ENCODE measurements at places on chromosomes 5 and 9. TPM values are rescaled to one million over a fixed set of nuclear protein-coding genes. Genes with fewer than 3 reads are reported as not detected.

DNA sequence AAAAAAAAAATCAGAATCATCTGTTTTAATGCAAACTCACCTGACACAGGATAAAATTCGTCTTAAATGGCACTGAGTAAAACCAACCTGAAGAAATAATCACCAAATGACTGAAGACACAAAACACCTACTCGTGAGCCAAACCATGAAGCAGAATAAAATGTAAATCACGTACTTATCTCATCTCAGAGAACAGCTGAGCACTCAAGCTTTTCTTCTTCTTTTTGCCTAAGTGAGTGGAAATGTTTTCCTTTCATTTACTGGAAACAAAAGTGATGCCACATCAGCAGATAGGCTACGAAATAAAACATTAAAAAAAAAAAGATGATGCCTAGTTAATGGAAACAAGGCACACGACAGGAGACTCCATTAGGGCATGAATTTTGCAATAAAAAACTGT lies 36.4 kb downstream of the ATPSCKMT start:
- no peak for DNase-seq

GRCh38 chr5:155728146-155728856 lies 598.7 kb upstream of the SGCD start:
- peak; percentile 51 for DNase-seq

- no peak for DNase-seq
Measured at GRCh38 chr5:87686975-87687374, 274.2 kb upstream of the CCNH start.

DNA sequence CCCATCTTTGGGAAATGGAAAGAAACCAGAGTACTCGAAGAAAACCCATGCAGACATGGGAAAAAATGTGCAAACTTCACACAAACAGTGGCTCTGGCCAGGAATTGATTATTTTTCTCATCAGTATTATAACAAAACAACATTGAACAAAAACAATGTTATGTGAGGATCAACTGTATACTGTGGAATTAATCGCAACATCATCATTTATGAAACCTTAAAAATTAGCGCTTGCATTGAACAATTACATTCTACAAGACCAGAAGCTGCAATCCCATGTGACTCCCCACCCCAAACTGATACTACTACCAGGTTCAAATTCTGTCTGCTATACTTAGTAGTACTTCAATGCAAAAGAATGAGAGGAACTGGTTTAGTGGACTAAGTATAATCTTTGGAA lies 390.7 kb upstream of the PIK3R1 start:
- DNase-seq, result no peak

DNA sequence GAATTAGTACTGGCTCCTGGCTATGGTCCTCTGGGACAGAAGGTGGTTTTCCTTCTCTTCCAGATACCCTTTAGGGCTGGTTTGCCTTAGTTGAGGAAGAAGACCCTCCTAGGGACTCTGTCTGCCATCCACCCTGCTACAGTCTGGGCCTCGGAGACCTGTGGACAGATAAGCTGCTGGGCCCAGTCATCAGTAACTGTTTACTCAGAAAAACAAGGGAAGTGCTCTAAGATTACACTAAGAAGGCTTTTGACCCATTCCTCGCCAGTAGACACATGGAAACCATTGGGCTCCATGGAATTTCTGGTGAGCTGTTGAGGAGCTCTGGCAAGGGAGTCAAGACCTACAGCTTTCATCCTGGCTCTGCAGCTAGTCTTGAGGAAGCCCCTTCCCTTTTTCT lies 31.2 kb downstream of the LARP1 start:
- no peak for DNase-seq

DNA sequence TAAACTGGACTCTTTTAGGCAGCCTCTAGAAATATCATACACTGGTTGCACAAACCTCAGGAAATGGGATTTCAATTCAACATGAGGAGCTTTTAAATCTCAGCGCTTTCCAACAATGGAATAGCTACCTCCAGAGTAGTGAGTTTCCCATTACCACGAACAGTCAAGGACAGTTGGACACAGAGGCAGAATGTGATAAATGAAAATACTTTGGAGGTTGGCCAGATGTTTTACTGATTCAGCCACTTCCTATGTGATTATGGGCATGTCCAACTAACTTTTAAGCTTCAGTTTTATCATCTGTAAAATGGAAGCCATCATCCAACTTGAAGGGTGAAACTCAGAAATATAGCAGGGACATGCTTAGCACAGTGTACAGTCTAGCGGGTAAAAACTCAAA lies 2.1 kb downstream of the FBXW2 start:
- no peak for DNase-seq

DNA sequence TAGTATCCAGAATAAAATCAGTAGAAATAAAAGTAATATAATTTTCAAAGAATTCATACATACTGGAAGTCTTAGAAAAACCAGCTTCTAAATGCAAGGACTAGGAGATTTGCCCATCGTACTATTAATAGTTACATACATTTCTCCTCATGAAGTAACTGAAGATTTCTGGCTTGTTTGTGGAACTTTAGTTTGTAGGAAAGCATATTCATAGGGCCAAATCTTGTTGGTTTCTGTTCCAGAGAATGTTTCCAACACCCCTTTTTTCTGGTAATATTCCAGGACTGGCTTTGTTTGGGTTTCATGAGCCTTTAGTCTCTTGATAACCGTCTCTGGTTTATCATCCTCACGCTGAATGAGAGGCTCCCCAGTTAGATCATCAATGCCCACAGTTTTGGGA lies 66.3 kb upstream of the TJP2 start:
- no peak for DNase-seq

DNA sequence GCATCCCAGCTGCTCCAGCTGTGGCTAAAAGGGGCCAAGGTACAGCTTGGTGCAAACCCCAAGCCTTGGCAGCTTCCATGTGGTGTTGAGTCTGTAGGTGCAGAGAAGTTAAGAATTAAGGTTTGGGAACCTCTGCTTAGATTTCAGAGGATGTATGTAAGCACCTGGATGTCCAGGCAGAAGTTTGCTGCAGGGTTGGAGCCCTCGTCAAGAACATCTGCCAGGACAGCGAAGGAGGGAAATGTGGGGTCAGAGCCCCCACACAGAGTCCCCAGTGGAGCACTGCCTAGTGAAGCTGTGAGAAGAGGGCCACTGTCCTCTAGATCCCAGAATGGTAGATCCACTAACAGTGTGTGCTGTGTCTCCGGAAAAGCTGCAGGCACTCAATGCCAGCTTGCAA lies 236.2 kb upstream of the ADRA1B start:
- no peak for DNase-seq

GRCh38 chr5:132776131-132776937 lies 705 bp downstream of the SEPTIN8 start:
- DNase-seq, result peak; percentile 16

GRCh38 chr5:79699763-79700400 lies 10.2 kb downstream of the CMYA5 start:
- DNase-seq, result no peak

- no peak for DNase-seq
Measured at GRCh38 chr9:96660692-96661248, 5.7 kb upstream of the PRXL2C start.

DNA sequence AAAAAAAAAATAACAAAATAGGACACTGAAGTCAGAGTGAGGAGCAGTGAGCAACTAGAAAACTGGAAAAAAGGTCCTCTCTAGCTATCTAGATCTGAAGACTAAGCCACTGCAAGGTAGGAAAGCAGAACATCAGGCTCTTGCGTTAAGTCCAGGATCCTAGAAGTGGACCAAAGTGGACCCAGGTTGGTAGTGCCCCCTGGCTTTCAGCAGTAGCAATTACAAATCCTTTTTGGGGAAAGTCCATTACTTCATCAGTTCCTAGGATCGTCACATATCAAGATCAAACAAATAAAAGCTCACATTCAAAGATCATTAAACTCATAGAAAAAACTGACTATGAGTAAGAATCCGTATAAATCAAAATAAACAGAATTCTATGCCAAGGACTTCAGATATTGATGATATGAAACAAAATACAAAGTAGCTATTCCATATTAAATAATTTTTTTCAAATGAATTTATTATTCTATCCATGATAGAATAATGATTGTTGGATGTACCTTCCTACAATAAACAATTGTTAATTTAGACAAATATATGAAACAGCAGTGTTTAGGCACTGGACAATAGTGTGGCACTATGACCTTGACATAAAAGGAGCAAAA lies 6.5 kb upstream of the RICTOR start:
- peak; percentile 22 for DNase-seq

GRCh38 chr5:110757118-110757729 lies 18.4 kb downstream of the SLC25A46 start:
- DNase-seq, result no peak

DNA sequence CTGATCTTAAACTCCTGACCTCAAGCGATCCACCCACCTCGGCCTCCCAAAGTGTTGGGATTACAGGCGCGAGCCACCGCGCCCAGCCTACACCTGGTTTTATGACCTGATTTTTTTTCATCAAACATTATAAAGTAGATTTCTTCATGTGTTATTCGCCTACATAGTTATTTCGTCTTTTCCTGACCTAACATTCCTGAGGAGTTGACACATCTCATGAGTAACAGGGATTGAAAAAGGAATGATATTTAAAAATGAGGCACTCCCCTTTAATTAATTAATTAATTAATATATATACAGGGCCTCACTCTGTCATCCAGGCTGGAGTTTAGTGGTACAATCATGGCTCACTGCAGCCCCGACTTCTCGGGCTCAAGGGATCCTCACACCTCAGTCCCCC lies 20.2 kb upstream of the MTMR12 start:
- no peak for DNase-seq

DNA sequence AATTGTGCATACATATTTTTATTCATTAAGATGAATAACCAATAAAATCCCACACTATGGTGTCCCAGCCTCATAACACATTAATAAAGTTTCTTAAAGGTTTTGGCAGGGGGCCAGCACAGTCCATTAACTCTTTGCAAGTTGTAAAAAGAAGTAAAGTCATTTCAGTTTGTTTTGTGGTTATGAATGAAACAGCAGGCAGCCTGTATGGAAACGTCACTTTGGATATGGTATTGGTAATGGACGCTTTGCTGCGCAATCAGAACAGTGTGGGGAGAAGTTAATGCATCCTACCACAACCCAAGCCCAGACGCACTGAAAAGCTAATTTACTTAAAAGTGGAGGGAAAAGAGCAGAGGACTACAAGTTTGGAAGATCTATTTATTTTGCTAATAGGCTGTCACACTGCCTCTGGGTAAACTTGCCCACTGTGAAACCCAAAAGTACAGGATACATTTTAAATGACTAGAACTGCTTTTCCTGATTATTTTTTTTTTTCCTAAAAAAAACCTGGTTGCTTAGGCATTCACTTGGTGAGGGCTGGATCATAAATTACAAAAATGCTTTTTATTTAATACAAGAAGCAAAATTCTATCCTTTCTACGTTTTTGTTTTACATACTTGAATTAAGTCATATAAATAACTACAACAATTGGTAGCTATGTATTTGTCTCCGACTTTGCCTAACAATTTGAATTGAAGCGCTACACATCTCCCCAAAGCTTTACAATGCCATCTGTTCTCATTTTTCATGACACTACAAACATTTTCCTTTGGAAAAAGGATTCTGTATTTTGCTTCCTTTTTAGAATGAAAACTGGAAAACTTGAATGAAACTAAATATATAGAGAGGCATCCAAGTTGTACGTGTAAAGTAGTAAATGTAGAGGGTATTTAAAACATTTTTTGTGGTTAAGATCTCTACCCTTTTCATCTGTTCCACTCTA lies 104.3 kb downstream of the NFIB start:
- no peak for DNase-seq

GRCh38 chr9:18297056-18297841 lies 176.7 kb upstream of the ADAMTSL1 start:
- DNase-seq, result no peak

- DNase-seq, result no peak
Measured at GRCh38 chr9:105693435-105694189, 729 bp upstream of the TMEM38B start.

DNA sequence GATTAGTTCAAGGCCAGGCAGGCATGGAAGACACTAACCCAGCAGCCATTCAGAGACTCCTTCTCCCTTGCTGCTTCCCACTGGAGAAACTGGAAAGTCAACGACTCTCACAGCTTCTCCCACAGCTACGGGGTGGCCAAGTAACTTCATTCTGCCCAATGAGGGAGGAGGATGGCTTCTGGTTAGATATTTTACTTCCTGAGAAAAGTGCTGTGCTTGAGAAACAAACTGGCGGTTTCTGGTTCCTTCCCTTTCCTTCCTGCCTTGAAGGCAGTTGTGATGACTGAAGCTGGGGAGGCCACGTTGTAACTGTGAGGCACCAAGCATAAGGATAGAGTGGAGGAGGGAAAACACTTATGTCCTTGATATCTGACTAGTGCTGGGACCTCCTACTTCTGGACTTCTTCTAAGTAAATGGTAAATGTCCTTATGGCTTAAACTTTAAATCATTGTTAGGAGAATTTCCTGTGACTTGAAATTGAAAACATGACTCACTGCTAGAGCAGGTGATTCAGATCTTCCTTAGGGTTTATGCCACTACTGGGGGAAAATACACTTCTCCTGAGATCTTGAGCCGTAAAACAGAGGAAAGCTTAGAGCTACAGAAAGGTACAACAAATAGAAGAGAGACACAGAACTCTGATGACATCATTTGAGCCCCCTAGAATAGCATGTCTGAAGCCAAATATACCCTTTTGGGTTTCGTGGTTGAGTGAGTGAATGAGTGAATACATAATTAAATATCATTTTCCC lies 3.1 kb upstream of the GNPDA1 start:
- DNase-seq, result no peak

- DNase-seq, result no peak
Measured at GRCh38 chr5:170316937-170317336, 19.4 kb upstream of the LCP2 start.

DNA sequence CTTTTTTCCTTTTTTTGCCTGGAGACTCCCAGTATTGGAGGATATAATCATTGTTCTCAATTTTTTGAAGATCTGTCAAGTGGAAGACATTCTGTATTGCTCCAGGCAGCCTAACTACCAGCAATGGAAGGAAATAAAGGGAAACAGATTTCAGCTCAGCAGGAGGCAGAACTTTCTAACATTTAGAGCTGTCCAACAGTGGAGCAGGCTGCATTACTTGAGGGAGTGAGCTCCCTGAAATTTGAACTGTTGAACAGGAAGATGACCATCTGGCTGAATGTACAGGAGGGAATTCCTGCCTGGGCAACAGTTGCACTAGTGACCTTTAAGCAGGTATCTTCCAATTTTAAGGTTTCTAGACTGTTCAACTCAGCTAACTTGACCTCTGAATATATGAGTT lies 1.1 kb upstream of the GAPVD1 start:
- DNase-seq, result no peak

- DNase-seq, result no peak
Measured at GRCh38 chr5:42855811-42856210, 44.1 kb upstream of the SELENOP start.

Gene NDOR1
- total RNA-seq, result 35.1 TPM

Gene KIAA1958
- total RNA-seq, result 55.3 TPM

Gene DAB2
- 43.9 TPM for total RNA-seq

Gene MATR3
- 336 TPM for total RNA-seq

Gene PARP8
- total RNA-seq, result 26.7 TPM

Gene FBP2
- total RNA-seq, result not detected

Gene SHOC1
- not detected for total RNA-seq

Gene PIK3R1
- 76.2 TPM for total RNA-seq

Gene SMIM33
- total RNA-seq, result not detected

Gene ARSI
- total RNA-seq, result 0.24 TPM

Gene IL9
- not detected for total RNA-seq

Gene BHMT
- total RNA-seq, result 1.4 TPM
